ENCODE measurements at places on chromosomes 6 and 20.

DNA sequence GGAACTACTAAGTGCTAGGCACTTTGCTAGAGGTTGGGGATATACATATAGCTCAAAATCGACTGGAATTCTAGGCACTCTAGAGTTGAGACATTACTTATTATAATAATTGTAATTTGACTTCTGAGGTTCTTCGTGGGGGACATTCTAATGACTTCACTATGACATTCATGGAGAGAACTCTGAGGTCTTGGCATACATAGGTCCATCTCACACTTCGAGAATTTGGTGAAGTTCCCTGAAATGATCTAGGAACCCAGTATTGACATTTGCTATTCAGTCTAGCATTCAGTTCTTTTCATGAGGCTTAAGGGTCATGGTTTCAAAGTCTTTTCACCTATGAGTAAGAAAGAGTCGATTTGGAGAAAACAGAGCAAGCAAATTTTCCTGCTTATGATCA, 446.6 kb upstream of the JAG1 start:
- no peak for DNase-seq

DNA sequence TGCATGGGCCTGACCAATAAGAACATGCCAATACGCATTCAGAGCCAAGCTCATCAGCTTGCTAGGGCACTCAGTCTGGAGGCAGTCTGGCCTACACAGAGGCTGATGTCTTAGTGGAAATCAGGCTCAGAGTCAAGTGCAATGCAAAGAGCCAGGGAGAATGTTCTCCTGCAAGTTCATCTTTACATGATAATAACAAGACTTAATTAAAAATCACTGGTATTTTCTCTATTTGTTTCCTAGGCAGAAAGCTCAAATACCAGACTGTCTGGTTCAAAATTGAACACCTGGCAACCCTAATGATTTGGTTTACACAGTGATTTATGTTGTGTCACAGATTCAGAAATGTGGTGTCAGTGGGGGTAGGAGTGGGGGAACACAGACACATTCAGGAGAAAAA, 689.3 kb upstream of the FLRT3 start:
- DNase-seq, result no peak

- no peak for DNase-seq
These were observed 318.7 kb downstream of the SOX4 start for GRCh38 chr6:21912151-21912832.

DNA sequence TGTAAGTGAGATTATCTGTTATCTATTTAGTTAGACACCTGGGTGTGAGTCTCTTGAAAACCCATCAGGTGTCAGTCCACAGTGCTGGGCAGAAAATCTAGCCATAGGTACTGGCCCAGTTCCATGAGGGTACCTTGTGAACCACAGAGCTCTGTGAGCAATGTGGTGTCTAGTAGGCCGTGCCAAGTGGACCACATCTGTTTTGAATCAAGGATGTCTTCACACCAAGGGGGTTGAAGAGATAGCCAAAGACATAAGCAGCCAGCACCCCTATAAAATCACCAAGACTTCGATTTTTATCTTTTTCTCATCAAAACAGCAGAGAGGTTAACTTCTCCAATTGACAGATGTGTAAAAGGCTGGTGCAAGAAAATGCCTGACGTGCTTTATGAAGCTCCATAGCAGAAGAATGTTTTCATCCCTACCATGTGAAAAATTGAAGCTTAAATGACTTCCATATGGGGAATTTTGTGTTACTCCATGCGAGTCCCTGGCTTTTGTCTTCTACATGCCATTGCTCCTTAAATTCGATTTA, 368.7 kb downstream of the HAO1 start:
- no peak for DNase-seq

GRCh38 chr6:76792394-76792793, 670.9 kb downstream of the HTR1B start:
- no peak for DNase-seq

- no peak for DNase-seq
These were observed 163.2 kb downstream of the DTNBP1 start for GRCh38 chr6:15499591-15499990.

GRCh38 chr6:111487661-111488060, 4.6 kb upstream of the REV3L start:
- peak; percentile 69 for DNase-seq

DNA sequence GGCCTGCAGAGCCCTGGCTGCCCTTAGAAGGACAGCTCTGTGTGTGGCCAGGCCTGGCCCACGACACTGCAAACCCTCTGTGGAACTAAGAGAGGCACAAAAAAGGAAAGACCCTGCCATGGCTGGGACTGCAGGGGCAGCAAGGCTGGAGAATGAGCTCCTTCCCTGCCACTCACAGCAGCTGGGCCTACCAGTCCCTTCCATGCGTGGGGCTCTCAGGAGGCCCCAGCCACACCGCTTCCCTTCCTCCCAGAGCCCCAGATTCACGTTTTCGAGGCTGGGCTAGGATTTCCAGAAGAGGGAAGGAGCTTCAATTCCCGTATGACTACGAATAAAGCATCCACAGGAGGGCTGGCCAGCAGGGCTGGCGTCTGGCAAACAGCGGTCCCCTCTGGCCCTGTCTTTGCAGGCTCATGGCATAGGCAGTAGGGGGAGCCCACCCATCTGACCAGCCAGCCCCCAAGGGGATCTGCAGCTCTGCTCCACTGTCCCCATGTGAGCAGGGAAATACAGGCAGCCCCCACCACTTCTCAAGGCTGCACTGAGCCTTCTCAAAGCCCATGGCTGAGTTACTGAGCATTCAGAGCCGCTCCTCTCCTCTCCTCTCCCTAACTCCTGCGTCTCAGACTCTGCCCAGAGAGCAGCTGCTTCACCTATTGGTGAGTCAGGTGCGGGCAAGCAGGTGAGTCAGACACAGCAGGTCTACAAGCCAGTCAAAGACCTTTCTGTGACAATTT, 53.1 kb downstream of the NINL start:
- DNase-seq, result no peak

DNA sequence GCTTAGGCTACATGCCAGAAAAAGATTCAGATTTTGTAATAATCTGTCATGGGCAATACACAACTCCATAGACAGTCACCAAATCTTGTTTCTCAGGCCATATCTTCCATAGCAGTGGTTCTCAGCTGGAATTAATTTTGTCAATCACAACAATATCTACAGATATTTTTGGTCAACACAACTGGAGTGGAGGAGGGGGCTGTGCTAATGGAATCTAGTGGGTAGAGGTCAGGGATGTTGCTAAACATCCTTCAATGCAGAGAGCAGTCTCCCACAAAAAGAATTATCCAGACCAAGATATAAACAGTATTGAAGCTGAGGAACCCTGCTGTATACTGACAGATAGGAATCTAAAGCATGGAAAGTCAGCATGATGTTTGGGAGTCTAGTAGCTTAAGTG, 174.6 kb downstream of the UBE3D start:
- DNase-seq, result no peak

DNA sequence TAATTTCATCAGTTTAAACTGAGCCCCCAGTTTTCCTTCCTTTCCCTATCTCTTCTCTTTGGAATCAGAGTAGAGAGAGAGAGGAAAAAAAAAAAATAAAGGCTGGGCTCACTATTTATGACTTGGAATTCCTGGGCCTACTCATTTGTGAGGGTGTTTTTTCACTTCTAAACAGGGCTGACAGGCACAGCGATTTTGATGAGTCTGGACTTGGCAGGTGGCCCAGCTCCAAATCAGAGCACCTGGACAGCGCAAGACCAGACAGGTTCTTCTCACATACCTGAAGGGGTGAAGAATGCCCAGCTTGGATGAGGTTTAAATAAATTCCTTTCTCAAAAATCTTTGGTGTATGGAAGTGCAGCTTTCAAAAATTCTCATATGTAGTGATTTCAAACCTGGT, 122.2 kb downstream of the KIF13A start:
- DNase-seq, result no peak

Measured in CD4-positive, alpha-beta T cell treated with Interleukin-21 for 1 hour (primary cell).